ENCODE measurements at places on chromosomes 13 and 19. TPM values are rescaled to one million over a fixed set of nuclear protein-coding genes. Genes with fewer than 3 reads are reported as not detected.

SLITRK1 gene
- total RNA-seq, result 0.21 TPM

SLITRK6 gene
- total RNA-seq, result 42.3 TPM

SPC24 gene
- 13.5 TPM for total RNA-seq

CAMSAP3 gene
- 0.57 TPM for total RNA-seq

MEF2B gene
- total RNA-seq, result 1.6 TPM

NLRP5 gene
- total RNA-seq, result not detected

GRCh38 chr19:34574704-34575103, 93.1 kb downstream of the WTIP start:
- no peak overlapping the region for H3K27ac ChIP-seq
- no peaks in the 10 kb centered on the region for H3K27me3 ChIP-seq
- no peak for DNase-seq

- peaks cover 5% of the 10 kb centered on the region for H3K4me1 ChIP-seq
- H3K36me3 ChIP-seq, result no peaks in the 10 kb centered on the region
- no peak overlapping the region for H3K27ac ChIP-seq
- no peak for DNase-seq
- peaks cover 3% of the 10 kb centered on the region for H3K27me3 ChIP-seq
These were observed 252.9 kb upstream of the SLITRK6 start for GRCh38 chr13:86052141-86052540.

DNA sequence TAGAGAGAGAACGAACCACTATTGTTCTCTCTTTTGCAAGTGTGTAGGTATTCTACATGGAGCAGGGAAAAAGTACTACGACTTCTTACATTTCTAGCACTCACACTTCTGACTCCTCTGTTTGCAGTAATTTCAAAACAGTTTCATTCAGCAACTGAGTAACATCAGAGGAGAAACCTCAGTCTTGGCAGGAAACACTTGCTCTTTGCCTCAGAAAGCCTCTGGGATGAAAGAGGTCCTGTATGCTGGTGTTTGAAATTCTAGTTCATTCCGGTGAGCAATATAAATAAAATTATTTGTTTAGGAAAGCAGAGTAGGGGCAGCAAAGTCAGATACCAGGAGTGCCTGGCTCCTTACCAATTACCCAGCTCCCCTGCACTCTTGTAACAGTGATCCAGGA, 595.5 kb downstream of the TBC1D4 start:
- H3K36me3 ChIP-seq, result no peaks in the 10 kb centered on the region
- H3K4me3 ChIP-seq, result no peak overlapping the region
- DNase-seq, result no peak
- peaks cover 4% of the 10 kb centered on the region for H3K4me1 ChIP-seq
- no peak overlapping the region for H3K27ac ChIP-seq

DNA sequence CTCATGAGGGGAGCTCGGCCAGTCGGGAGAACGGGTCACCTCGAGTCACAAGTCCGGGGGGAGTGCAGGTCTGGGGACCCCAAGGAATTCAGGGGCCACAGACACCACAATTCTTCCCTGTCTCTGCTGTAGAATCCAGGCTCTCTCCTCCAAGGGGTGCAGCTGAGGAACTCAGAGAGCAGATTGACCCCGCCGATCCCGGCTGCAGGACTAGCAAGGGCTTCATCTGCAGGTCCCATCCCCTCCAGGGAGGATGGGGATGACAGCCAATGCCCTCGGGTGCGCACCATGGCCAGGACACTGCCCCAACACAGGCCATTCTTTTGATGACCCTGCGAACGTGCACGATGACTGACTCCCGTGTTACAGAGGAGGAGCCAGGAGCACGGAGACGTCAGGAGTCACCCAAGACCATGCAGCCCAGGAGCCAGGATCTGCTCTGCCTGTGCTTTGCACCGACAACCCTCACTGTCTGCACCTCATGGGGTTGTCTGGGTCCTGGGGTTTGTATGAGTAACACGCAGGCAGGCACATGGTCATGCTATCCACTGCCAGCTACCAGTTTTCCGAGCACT, 48.5 kb upstream of the TUBGCP3 start:
- H3K27me3 ChIP-seq, result peaks cover 57% of the 10 kb centered on the region
- no peaks in the 10 kb centered on the region for H3K4me1 ChIP-seq
- DNase-seq, result no peak

DNA sequence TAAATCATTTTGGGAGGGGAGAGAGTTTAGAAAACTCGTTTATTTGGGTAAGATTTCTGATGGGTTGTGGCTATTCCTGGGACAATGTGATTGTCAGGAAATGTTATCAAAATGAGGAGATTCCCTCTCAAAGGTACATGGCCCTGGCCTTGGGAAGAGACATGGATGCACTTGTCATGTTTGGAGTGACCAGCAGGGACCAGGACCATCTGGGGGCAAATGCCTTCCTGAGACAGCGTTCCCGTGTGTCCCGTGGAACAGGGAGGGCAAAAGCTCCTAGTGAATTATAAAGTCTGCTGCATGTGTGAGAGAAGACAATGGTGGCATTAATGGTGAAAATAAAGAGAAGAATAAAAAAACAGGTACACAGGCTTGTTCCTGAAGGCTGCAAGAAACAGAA, 317.3 kb downstream of the ZNF536 start:
- peaks cover 34% of the 10 kb centered on the region for H3K27me3 ChIP-seq
- no peak overlapping the region for H3K4me3 ChIP-seq
- H3K27ac ChIP-seq, result no peak overlapping the region
- no peaks in the 10 kb centered on the region for H3K4me1 ChIP-seq
- no peaks in the 10 kb centered on the region for H3K36me3 ChIP-seq

- DNase-seq, result no peak
- H3K4me3 ChIP-seq, result no peak overlapping the region
- H3K36me3 ChIP-seq, result no peaks in the 10 kb centered on the region
- H3K27ac ChIP-seq, result peak overlapping the region; percentile 51
- H3K4me1 ChIP-seq, result peaks cover 13% of the 10 kb centered on the region
These were observed 28.7 kb downstream of the LACC1 start for GRCh38 chr13:43908156-43909126.

GRCh38 chr13:93472296-93472695, 245.7 kb downstream of the GPC6 start:
- H3K4me3 ChIP-seq, result no peak overlapping the region
- no peak overlapping the region for H3K27ac ChIP-seq
- peaks cover 25% of the 10 kb centered on the region for H3K4me1 ChIP-seq
- peaks cover 7% of the 10 kb centered on the region for H3K36me3 ChIP-seq

DNA sequence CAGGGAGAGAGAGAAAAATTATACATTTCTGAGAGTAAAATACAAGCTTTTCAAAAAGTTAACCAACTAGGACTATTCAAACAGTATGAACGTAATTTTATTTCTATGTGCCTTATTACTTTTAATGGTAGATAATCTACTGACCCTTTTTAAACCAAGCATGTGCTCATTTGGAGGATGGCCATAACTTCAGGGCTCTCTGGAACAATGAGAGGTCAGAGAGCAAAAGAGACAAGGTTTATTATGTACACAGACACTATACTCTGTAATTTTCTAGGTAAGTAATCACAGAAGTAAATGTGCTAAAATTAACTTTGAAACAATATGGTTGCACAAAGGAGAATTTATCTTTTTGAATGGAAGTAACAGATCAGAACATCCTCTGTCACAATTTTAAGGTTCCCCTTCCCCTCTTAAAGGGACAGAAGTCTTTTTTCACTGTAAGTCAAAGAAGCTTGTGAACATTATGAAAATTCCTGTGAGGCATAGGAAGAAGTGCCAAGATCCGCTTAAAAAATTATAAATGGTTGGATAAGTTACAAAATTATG, 1.0 kb downstream of the POSTN start:
- DNase-seq, result no peak
- peaks cover 66% of the 10 kb centered on the region for H3K4me1 ChIP-seq
- peak overlapping the region; percentile 82 for H3K27ac ChIP-seq
- peaks cover 8% of the 10 kb centered on the region for H3K36me3 ChIP-seq

- DNase-seq, result no peak
- H3K4me3 ChIP-seq, result no peak overlapping the region
- H3K27ac ChIP-seq, result no peak overlapping the region
- peaks cover 59% of the 10 kb centered on the region for H3K27me3 ChIP-seq
- no peaks in the 10 kb centered on the region for H3K4me1 ChIP-seq
These were observed 79.2 kb upstream of the SCEL start for GRCh38 chr13:77456271-77456670.

GRCh38 chr13:76129305-76130000, 493.3 kb downstream of the LMO7 start:
- no peaks in the 10 kb centered on the region for H3K36me3 ChIP-seq
- no peak for DNase-seq
- H3K27ac ChIP-seq, result no peak overlapping the region
- H3K4me1 ChIP-seq, result no peaks in the 10 kb centered on the region
- no peak overlapping the region for H3K4me3 ChIP-seq

DNA sequence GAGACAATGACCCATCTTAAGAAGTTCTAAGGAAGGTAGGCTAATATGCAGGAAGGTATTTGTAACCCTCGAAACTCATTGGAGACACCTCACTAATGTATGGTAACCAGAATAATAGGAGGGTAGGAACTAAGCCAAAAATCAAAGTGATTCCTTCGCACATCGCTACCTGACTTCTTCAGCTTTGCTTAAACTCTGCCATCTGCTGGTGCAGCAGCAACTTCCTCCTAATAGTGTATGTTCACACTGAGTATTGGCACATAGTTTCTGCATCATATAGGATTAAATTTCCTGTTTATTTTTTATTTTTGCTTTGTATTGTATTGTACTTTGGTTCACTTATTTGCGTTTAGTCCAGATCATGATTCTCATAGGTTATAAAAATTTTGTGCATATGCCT, 676.2 kb downstream of the GPC5 start:
- H3K27me3 ChIP-seq, result no peaks in the 10 kb centered on the region
- H3K4me1 ChIP-seq, result no peaks in the 10 kb centered on the region
- no peaks in the 10 kb centered on the region for H3K36me3 ChIP-seq
- no peak overlapping the region for H3K27ac ChIP-seq

GRCh38 chr19:47749326-47749725, 4.0 kb downstream of the NOP53 start:
- no peak for DNase-seq
- H3K4me1 ChIP-seq, result peaks cover 10% of the 10 kb centered on the region
- peaks cover 19% of the 10 kb centered on the region for H3K36me3 ChIP-seq
- no peak overlapping the region for H3K4me3 ChIP-seq
- no peak overlapping the region for H3K27ac ChIP-seq
- no peaks in the 10 kb centered on the region for H3K27me3 ChIP-seq

DNA sequence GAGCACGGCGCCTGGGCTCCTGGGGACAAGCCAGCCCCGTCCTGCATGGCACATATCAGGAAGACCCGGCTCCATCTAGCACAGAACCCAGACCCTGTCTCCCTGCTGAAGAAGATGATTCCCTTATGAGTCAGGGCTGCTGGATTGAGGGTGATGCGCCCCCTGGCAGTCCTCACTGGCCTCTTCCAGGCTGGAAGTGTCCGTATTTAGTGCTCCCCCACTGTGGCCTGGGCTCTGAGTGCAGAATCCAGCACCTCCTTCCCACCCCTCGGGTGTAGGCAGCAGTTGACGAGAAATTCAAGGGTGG, 14.9 kb downstream of the COMP start:
- no peak for DNase-seq
- H3K27ac ChIP-seq, result no peak overlapping the region
- no peak overlapping the region for H3K4me3 ChIP-seq
- no peaks in the 10 kb centered on the region for H3K27me3 ChIP-seq
- no peaks in the 10 kb centered on the region for H3K36me3 ChIP-seq
- H3K4me1 ChIP-seq, result peaks cover 6% of the 10 kb centered on the region

GRCh38 chr19:461721-462551, 1.1 kb upstream of the SHC2 start:
- H3K27ac ChIP-seq, result no peak overlapping the region
- H3K27me3 ChIP-seq, result no peaks in the 10 kb centered on the region
- H3K4me1 ChIP-seq, result peaks cover 9% of the 10 kb centered on the region
- no peaks in the 10 kb centered on the region for H3K36me3 ChIP-seq

DNA sequence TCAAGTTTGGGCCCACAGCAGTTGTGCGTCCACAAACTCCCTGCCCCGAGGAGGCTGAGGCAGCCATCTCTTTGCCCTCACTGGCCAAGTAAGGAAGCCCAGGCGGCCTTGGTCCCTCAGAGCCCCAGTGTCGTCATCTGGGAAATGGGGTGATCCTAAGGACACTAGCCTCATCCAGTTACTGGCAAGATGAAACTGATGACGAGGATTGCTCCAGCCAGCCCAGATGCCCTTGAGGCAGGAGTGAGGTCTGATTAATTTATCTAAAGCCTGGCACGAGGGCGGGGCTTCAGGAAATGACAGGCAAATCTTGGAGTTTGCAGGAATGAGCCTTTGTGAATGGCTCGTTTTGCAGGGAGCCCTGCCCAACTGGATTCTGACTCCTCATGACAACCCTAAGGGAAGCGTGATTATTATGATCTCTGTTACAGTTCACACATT, 5.6 kb downstream of the LIPE start:
- H3K27me3 ChIP-seq, result no peaks in the 10 kb centered on the region
- peaks cover 25% of the 10 kb centered on the region for H3K4me1 ChIP-seq
- no peak overlapping the region for H3K4me3 ChIP-seq
- H3K27ac ChIP-seq, result no peak overlapping the region
- no peaks in the 10 kb centered on the region for H3K36me3 ChIP-seq

GRCh38 chr13:112846411-112847115, 122.5 kb upstream of the MCF2L start:
- peaks cover 22% of the 10 kb centered on the region for H3K4me1 ChIP-seq
- peaks cover 3% of the 10 kb centered on the region for H3K36me3 ChIP-seq
- H3K27ac ChIP-seq, result no peak overlapping the region
- H3K27me3 ChIP-seq, result no peaks in the 10 kb centered on the region

DNA sequence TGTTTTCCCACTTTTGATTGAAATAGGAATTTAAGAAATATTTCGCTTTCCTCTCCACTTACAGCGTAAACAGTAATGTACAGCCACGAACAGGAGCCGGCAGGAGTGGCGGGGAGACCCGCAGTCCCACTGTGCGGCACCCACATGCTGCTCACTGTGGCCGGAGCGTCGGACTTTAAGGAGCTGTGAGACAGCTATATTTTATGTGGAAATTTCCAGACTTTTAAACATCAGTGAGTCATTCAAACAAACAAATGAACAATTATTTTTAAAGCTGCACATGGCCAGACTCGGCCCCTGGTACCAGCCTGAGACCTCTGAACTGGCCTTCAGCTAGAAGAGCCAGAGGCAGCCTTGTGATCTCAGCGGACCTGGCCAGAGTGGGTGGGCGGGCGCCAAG, 52.5 kb downstream of the CRYL1 start:
- no peaks in the 10 kb centered on the region for H3K36me3 ChIP-seq
- H3K27me3 ChIP-seq, result no peaks in the 10 kb centered on the region
- DNase-seq, result no peak

- H3K27ac ChIP-seq, result no peak overlapping the region
- H3K27me3 ChIP-seq, result no peaks in the 10 kb centered on the region
These were observed 962.3 kb downstream of the EFNB2 start for GRCh38 chr13:105573136-105573535.

DNA sequence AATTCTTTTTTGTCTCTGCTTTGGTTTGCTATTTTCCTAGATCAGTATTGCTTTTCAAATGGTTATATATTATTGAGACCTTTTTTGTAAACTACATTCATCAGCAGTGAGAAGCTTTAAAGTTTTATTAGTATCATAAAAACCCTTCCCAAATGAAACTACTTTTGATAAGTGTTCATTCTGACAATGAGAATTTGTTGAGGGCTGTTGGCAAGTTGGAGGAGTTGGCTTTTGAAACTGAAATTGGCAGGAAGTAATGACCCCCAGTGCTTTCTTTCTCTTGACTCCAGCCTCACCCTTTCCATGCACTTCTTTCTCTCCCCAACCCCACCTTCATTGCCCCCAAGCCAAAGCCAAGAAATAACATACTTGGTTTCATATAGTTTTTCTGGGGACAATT, 113.8 kb downstream of the ZIC5 start:
- H3K36me3 ChIP-seq, result no peaks in the 10 kb centered on the region
- peaks cover 16% of the 10 kb centered on the region for H3K27me3 ChIP-seq
- H3K27ac ChIP-seq, result no peak overlapping the region
- no peak for DNase-seq
- H3K4me3 ChIP-seq, result no peak overlapping the region

GRCh38 chr13:73820688-73821087, 313.5 kb downstream of the KLF12 start:
- no peak overlapping the region for H3K27ac ChIP-seq
- no peak overlapping the region for H3K4me3 ChIP-seq
- H3K27me3 ChIP-seq, result no peaks in the 10 kb centered on the region
